ENCODE measurements at places on chromosomes 1 and 21.

DNA sequence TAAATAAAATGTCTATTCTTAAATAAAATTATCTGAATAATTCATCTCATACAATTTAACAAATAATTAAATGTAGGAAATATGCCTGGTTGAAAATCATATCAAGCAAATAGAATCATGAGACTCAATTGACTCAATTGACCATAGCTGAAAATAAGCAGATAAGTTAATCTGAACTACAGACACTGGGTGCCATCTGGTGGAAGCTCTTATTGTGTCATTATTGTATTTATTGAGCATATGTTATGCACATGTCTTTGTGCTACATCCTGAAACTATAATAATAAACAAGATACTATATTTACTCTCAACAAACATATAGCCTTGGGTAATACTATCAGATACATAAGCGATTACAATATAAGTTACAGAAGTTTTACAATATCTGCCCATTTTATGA, 41.0 kb downstream of the BRINP3 start:
- no peak for DNase-seq

GRCh38 chr1:51170342-51170741, 65.7 kb upstream of the RNF11 start:
- DNase-seq: no peak

- DNase-seq: no peak
These were observed 56.4 kb upstream of the SIPA1L2 start for GRCh38 chr1:232686346-232686745.

GRCh38 chr1:29208442-29208841, 22.3 kb downstream of the MECR start:
- no peak for DNase-seq

GRCh38 chr1:9262096-9262986, 27.8 kb downstream of the H6PD start:
- no peak for DNase-seq
